AG08396 (cell line): ENCODE measurements at places on chromosomes 1 and 21.
A peak's percentile ranks its signal among the peaks of the same experiment; 100 is the strongest.

- DNase-seq, result no peak
Measured at GRCh38 chr1:74526708-74527107, 14.3 kb upstream of the LRRC53 start.

DNA sequence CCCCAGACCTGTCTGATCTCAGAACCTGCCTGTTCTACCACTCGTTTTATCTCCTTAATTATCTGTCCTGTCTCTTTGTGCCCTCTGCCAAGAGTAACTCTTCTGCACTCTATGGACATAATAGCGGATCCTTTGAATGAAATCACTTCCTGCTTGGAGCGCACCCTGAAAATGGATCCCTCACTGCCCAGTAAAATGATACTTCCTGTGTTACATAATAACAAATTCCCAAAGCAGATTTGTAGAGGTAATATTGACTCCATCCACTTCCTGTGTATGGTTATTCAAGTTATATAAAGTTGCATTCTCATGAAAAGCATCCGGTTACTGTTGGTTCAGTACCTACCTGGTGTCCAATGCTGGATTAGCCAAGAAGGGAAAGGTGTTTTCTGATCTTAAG is 246.0 kb downstream of the TRABD2B start:
- no peak for DNase-seq

DNA sequence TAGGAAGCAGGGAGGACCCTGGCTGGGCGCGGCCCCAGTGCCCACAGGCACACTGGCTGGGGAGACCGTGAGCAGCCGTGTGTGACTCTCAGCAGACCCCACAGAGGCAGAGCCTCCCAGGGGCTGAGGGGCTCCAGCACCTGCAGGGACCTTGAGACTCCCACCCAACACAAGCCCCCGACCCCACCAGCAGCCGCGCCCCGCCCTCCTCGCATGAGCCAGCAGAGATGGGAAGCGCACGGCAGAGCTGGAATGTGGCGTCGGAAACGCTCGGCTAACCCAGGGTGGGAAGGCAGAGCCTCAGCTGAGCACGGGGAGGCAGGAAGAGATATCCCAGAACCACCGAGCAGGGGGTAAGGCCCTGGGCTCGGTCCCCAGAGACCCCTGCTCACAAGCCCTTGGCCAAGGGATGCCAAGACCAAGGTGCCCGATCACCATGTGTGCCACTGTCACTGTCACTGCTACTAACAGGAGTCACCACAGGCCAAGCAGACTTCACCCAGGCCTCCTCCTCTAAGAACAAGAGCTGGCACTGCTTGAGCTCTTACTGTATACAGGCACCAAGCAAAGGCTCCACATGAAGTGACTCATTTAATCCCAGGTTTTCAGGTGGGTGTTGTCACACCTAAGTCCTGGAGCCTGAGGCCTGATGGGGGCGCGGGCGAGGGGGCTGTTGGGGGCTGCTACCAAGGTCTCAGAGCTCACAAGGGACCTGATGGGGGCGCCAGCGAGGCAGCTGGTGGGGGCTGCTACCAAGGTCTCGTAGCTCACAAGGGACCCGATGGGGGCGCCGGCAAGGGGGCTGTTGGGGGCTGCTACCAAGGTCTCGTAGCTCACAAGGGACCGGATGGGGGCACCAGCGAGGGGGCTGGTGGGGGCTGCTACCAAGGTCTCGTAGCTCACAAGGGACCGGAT is 20.1 kb downstream of the MEGF6 start:
- DNase-seq, result no peak

DNA sequence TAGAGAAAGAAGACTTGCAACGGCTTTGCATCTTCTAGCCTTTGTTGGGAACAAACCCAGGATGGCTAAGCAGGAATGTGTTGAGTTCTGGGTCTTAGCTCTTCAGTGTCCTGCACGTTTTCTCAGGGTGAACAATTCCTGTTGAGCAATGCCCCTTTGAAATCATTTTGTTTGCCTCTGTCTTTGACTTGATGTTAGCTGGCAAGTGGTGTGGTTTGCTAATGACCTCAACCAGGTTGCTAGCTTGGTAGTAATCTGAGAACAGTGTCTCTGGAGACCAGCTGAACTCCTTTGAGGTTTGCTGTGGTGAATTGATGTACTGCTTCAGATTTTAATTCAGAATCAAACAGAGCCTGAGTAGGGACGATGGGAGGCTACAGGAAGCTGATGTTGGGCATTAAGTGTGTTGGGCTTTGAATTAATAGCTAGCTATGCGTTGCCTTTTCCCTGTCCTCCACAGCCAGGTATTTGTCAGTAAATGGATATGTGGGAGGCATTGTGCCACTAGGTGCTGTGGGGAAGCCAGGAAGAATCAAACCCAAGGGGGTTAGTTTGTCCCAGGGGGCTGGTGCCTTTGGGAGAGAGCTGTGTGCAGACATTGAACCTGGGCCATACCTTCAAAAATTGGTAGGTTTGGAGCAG is 23.3 kb upstream of the SRSF10 start:
- DNase-seq, result peak; percentile 41

DNA sequence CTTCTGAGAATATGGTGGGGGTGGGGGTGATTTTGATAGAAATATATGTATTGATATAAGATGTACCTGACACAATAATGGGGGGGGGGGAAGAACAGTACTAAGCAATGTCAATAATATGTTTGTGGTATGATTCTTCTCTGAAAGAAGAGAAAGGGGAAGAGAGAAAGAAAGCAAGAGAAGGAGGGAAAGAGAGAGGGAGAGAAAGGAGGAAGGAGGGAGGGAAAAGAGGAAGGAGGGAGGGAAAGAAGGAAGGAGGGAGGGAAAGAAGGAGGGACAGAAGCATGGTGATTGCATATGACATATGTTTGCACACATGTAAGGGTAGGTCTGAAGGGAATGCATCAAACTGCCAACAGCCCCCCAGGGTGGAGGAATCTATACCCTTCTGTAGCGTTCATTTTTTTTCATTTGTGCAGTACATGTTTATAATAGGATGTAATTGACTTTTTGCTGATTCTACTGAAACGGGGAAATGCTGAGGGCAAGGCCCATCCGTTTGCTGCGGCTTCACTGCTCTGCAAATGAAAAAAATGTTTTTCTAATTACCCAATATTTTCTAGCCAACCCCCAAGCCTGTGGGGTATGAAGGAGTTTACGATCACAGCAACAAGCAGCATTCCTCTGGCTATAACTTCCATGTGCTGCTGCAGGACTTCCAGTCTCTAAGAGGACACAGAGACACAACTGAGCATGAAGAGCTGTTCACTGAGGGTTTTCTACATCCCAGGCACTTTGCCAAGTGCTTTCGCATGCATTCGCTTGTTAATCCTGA is 119.3 kb upstream of the ZC3H12A start:
- no peak for DNase-seq

GRCh38 chr21:34707876-34708325 is 39.1 kb downstream of the CLIC6 start:
- no peak for DNase-seq

DNA sequence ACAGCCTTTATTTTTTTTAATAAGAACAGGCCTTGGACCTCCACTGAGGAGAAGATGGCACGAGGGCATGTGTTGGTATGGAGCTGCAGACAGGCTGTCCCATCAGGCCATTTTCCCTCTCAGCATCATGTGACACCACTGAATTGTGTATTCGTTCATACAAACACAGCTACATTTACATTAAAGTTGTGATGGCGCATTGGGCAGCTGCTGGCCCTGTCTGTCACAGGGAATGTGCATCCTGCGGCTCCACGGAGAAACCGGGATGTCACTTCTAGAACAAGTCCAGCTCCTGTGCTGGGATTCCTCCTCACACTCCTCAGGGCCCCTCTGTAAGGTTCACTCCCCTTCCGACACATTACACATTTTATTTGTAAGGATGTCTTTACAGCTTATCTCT is 147.6 kb upstream of the TNR start:
- DNase-seq, result no peak

DNA sequence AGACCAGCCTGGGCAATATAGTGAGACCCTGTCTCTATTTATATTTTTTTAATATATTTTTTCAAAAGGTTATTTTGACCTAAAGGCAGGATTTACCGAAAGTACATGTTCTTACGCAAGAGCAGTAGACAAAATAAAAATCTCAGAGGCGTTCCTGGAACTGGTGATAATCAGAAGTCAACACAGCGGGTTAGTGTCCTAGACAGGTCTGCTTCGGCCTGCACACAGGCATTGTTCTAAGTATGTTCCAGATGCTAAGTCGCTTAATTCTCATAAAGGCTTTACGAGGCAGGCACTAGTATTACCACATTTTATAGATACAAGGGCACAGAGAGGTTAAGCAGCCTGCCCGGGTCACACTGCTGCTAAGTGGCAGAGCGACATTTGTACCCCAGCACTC is 56.9 kb upstream of the SLC25A33 start:
- DNase-seq, result no peak

- no peak for DNase-seq
Measured at GRCh38 chr1:196278816-196279215, 329.4 kb downstream of the KCNT2 start.

GRCh38 chr21:33492571-33492970 is 1.1 kb upstream of the DNAJC28 start:
- no peak for DNase-seq

DNA sequence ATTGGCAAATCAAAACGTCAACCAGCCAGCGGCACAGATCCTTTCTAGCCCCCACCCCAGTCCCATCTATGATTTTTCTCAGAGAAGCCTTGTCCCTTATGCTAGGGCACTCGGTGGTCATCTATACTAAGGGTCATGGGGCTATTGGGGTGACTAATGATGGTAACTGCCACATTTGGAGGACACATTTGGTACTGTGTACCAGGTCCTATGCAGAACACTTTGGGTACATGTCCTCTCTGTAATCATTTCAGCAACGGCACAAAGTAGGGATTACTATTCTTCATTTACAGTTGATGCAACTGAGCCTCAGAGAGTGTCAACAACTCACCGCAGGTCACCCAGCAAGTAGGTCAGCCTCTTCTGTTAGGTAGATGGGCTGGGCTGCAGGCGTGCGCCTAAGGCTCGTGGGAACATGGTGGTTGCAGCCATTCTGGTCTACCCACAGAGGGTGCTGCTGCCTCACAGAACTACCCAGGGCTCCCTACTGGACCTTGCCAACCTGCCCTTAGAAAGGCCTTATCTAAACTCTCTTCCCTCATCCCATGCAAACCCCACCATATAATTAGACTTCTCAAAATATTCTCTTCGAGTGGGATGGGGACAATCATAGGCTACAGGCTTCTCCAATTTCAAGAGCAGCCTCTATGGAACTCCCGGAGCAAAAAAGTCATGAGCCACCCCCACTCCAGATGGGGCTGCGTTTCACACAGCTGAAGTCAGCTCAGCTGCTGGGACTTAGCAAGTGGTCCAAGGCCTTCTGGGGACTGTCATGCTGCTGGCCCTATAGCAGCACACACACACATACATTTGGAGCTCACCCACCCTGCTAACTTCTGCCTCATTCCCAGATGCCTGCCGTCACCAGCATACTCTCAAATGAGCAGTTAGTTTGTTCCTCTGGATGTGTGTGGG is 5.8 kb upstream of the SDHB start:
- peak; percentile 78 for DNase-seq

DNA sequence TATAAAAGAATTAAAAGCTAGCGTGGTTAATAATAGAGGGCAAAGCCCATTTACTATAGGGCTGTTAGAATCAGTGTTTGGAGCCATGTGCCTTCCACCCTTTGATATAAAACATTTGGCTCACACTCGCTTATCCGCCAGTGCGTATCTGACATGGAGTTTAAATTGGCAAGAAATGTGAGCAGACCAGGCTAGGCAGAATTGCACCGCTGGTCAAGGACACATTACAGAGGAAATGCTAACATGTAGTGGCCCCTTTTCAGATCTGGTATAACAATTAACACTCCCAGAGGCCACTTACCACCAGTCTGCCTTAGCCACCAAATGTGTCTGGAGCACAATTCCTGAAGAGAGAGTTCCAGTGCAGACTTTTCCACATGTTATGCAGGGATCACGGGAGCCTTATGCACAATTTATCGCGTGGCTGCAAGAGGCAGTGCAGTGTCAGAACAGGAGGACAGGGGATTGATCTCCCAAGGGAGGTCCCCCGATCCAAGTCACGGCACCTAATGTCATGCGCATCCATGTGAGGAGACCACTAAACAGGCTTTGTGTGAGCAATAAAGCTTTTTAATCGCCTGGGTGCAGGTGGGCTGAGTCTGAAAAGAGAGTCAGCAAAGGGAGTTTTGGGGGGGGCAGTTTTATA is 14.0 kb downstream of the GSTM3 start:
- no peak for DNase-seq

DNA sequence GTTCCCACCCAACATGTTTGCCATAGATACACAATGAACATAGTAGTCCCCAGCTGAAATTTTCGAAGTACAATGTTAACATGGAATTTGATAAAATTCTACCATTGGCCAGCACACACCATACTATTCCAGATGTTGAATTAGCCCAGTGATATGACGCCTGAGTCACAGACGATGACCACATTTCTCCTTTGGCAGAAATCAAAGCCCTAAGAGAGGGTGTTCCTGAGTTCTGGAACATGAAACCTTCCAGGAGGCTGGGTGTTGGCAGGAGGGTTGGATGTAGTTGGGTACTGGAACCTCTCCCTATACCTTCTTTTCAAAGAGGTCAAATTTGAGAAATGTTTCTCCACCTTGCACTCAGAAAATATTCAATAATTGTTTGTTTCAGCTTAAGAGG is 37.8 kb downstream of the LPAR3 start:
- no peak for DNase-seq

- DNase-seq, result peak; percentile 53
Measured at GRCh38 chr1:173503391-173503790, 26.3 kb downstream of the PRDX6 start.
